RWPE1 (cell line): ENCODE measurements at places on chromosomes 3 and 15.

DNA sequence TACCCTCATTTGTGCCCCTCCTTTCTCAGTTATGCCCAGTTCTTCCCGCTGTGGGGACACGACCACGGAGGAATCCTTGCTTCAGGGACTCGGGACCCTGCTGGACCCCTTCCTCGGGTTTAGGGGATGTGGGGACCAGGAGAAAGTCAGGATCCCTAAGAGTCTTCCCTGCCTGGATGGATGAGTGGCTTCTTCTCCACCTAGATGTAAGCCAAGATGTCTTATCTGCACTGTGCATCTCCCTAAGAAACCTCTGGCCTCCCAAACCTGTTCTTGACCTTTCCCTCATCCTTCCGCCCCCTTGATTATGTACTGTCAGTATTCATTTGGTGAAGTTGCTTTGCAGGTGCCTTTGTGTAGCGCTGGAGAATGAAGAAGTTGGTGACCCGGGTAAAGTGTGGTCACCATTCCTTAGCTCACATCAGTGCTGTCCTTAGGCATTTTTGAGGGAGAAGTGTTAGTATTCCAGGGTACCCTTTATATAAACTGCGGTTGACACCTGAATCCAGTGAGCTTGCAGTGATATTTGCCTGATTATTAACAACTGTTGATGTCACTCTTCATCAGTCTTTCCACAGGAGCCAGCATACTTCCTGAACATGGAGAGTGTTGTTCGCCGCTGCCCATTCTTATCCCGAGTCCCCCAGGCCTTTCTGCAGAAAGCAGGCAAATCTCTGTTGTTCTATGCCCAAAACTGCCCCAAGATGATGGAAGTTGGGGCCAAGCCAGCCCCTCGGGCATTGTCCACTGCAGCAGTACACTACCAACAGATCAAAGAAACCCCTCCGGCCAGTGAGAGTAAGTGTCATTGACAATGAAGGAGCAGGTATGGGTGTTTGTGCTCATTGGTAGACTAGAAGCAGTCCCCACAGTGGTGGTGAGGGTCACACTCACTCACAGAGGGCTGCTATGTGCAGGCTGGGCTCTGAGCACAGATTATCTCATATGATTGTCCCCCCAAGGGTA, 966 bp downstream of the ALAS1 start:
- DNase-seq: no peak

- no peak for DNase-seq
Observed at GRCh38 chr3:159280386-159281191, 478.7 kb downstream of the MFSD1 start.

GRCh38 chr15:90885432-90886290, 1.4 kb downstream of the FES start:
- peak; percentile 66 for DNase-seq

DNA sequence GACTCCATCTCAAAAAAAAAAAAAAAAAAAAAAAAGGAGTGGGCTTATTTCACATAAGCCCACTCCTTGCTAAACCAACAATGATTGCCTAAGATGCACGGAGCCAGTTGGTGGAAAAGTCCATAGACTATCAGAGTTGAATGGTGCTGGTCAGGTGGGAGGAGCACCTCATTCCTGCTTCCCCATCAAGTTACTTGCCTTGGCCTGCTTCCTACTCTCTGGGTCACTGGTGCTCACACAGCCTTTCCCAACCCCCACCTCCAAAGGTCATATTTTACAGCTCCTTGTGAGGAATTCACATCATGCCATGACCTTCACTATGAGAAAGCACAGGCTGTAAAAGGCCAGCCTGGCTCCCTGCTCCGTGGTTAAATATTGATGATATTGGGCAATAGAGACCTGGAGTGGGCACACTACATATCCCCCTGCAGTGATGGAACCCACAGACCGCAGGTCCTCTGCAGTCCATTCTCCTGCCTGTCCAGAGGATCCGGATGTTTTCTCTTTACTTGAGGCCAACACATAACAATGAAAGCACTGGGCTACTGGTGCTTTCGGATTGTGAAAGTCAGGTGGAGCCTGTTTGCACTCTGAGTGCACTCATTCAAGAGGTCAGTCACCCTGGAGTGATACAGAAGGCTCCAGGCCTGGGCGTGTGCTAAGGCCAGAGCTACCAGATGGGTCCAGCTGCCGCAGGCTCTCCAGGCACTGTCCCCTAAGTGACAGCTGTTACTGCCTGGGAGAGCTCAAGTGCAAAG, at the start of gene SLC51B:
Gene SLC51B, plus strand, starts transcription at position 664 of the 758 bp plus-strand sequence. CDS start 4,618 bp downstream, outside the sequence.
- DNase-seq: no peak

GRCh38 chr15:82292271-82292670, 29.7 kb downstream of the SAXO2 start:
- DNase-seq: no peak

DNA sequence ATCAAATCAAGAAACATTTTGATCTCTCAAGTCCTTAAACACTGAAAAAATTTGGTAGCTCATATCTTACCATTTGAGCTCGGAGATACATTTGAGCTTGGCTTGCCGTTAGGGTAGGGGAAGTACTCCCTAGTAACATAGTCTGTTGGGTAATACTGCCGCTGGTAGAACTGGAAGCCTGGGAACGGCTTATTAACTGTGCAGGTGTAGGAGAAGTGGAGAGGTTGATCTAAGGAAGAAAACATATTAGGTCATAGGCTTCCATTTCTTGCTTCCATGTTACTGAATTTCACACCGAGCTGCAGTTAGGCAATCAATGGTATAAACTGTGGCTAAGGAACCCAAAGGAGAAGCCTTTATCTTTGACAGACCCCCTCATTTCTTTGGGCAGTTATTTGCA, 32.5 kb downstream of the PHC3 start:
- DNase-seq: no peak

- DNase-seq: no peak
Observed at GRCh38 chr15:66865622-66866611, 163.9 kb downstream of the SMAD6 start.

DNA sequence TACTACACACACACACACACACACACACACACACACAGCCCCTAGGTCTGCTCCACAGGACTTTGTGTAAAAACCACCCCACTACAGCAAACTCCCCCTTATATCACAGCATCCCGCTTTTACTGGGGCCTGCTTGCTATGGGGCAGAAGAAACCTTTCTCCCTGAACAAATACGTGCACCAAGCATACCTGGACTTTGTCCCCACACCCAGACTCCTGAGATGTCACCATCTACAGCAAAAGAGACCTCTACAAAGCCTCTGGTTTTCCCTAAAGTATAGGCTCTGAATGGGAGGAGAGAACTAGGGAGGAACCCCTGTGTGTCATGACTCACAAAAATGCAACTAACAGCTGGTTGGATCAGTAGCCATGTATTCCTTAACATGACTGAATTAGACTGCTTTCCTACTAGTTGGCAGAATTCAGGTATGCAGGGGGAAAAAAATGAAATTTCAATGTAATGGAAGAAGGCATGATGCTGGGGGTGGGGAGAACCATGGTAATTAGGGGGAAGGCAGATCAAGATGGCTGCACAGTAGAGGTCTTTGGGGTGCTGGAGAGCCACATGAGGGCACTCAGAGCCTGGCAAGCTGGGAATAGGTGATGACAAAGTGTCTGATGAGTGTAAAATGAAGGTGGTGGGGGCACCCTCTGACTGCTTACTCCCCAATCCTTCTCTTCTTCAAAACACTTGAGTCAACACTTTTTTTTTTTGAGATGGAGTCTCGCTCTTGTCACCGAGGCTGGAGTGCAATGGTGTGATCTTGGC, 45.9 kb downstream of the DAPK2 start:
- no peak for DNase-seq

DNA sequence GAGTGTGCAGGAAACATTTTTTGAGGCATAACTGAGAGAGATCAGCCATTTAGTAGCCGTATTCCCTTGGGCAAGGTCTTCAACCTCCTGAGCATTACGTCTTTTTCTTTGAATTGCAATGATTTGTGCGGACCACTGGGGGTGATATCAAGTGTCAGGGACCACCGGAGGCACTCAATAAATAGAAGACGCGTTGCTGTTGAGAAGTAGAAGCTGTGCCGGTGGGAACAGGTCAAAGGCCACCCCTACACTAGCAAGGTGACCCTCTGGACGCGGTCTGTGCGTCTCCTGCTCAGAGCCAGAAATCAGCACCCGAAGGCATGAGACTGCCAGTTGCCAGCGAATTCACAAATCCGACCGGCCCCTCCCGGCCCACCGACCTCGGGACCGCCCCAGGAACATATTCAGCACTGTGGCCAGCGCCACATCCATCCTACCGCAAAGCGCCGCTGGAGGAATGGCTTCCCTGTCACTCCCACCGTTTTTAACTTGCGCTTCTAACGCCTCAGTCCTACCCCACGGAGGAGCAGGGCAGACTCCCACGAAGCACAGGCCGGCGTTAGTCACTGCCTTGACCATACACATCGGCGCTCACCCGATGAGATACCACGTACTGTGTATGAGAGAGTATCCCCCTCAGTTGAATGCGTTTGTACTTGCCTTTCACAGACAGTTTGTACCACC, 1.4 kb upstream of the GHSR start:
- peak; percentile 41 for DNase-seq

DNA sequence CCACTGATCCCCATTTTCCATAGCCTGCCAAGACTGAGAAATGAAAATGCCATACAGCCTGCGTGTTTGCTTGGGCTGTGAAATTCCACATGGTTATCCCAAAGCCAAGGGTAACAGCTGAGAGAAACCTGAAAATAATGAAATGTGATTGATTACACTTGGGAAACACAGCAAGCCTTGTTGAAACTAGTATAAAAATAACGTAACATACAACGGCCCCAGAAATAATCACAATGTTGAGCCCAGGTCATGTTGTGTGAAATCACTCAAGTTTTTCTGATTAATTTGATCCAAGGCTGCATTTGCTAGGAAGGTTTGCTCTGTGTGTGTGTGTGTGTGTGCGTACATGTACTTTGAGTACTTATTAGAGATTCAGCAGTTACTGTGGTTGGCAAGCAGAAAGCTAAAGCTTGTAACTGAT, 269.0 kb downstream of the OXSM start:
- no peak for DNase-seq

DNA sequence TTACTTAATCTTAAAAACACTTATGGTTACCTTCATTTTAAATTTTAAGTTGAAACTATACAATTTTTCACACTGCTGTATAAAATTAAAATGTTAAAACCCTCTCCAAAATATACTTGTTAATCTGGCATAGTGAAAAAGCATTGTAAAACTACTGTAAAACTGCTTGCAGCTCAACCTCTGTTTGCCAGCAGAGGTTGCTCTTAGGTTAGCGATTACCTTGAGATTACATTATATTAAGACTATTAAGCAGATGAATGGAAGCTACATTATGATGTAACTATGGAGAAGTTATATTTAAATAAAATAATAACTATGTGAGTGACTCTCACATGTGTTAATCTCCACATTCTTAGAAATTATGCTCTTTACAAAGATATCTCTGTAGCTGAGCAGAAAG, 143.6 kb upstream of the SLITRK3 start:
- DNase-seq: peak; percentile 6

DNA sequence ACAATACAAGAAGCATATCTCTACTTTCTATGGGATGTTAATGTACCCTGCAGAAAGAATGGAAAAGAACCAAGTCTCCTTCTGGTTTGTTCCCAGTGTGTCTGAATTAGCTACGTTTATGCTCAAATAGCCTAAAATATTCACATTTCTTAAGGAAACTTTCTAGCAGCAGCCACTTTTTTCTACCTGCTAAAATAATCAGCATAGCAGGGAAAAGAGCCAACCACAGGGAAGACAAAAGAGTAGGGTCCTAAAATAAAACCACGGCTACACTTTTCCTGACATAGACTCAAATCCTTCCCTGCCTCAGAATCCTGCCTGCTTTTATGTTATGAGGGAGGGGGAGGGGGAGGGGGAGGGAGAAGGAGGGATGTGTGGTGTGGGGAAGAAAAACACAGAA, 136.7 kb downstream of the GBE1 start:
- no peak for DNase-seq

DNA sequence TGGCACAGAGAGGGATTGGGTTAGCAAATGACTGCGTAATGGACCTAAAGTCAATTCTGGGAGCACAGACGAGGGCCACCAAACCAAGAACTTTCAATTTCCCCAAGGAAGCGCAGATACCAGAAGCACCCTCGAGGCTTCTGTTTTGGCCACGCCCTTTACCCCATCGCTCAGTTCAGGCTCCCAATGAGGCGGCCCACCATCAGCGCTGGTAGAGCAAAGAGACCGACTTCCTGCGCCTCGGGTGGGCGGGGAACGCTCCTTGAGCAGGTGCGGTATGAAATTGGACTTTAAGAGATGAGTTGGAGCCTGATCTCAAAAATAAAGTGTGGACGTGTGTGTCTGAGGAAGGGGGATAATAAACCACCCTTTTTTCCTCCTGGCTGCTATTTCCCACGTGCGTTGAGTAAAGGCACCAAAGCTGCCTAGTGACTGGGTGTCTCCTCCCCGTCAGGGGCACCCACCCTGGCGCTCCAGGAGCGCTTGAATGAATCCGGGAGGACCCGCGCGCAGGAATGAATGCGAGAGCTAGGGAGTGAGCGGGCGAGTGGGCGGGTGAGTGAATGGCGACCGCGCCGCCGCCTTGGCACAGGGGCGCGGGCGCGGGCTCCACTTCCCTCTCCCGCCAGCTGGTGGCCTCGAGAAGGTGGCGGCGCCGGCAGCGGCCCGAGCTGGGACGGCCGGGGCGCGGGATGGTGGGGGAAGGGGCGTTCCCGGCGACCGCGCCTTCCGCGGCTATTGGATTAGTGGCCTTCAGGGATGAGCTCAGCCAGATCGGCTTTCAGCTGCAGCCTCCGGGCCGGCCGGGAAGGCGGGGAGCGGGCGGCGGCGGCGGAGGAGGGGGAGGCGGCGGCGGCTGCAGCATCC, at the start of gene SPSB4:
Gene SPSB4, plus strand, starts transcription at position 772 of the 867 bp plus-strand sequence. CDS start 14,758 bp downstream, outside the sequence.
- peak; percentile 68 for DNase-seq

DNA sequence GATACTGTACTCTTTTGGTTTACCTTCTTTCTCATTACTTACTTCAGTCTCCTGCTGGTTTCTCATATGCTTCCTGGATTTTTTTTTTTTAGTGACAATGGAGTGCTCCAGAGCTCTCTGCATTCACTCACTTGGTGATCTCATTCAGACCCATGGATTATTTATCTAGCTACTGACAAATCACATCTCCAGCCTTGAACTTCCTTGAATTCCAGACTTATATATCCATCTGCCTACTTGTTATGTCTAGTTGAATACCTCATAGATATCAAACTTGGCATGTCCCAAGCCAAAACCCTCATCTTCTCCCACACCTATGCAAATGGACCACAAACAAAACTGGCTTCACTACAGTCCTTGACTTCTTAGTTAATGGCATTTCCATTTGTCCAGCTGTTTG, 234.7 kb upstream of the ZPLD1 start:
- no peak for DNase-seq

DNA sequence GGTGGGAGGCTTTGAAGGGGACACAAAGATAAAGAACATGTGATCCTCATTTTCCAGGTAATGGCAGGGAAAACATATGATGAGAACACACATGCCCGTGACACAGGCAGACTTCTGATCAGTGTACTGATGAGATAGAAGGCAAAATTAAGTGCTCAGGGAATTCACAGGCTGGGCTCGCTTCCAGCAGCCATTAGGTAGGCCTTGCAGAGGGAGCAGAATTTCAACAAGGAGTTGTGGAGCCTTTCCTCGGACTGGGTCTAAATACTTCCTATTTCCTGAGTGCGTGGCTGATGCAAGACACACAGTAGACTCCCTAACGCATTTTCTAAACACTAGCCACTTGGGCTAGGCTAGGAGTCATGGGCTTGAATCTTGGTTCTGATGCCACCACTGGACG, 74.0 kb upstream of the ETV5 start:
- no peak for DNase-seq
